Stimulated activated CD4-positive, alpha-beta T cell treated with anti-CD3 and anti-CD28 coated beads, Interleukin-4, amount 100 ng/mL, for 4 hours (primary cell): ENCODE measurements at places on chromosomes 2 and 18.

GRCh38 chr2:5125017-5125730, 567.0 kb upstream of the SOX11 start:
- no peak for DNase-seq

DNA sequence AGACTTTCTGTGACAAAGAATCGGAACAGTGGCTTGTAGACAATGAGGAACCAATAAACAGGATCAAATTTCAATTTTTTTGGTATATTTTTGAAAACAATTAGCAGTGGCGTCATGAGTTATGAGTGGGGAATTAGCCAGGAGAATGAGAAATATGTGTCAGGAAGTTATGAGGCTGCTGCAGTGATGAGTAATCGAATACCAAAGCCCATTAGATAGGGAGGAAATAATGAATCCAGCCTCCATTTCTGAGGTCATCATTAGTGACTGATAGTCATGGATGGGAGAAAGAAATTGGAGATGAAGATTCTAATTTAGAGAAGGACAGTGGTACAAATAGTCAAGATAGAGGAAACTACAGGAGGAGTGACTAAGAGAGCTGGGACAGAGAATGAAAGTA, 673.1 kb upstream of the VRK2 start:
- no peak for DNase-seq

- no peak for DNase-seq
Measured at GRCh38 chr2:151354807-151355206, 2.6 kb upstream of the TNFAIP6 start.

DNA sequence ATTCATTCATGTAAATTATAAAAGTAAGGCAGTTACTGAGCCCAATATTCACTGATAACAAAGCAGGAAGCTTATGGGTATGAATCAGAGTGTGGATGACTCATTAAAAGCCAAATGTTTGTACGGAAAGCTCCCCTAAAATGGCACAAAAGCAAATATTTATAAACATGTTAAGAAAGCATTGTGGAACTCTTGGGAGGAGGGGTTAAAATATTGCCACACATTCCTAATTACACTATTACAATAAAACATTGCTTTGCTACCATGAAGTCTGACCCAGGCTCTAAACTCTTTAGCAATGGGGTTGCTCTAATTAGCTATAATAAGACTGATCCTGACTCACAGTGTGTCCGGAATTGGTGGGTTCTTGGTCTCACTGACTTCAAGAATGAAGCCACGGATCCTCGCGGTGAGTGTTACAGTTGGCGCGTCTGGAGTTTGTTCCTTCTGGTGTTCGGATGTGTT, 110.9 kb downstream of the NAB1 start:
- DNase-seq = no peak

- no peak for DNase-seq
Measured at GRCh38 chr2:1972948-1973347, 228.6 kb upstream of the PXDN start.

GRCh38 chr2:61536180-61536571, 2.0 kb downstream of the XPO1 start:
- no peak for DNase-seq

DNA sequence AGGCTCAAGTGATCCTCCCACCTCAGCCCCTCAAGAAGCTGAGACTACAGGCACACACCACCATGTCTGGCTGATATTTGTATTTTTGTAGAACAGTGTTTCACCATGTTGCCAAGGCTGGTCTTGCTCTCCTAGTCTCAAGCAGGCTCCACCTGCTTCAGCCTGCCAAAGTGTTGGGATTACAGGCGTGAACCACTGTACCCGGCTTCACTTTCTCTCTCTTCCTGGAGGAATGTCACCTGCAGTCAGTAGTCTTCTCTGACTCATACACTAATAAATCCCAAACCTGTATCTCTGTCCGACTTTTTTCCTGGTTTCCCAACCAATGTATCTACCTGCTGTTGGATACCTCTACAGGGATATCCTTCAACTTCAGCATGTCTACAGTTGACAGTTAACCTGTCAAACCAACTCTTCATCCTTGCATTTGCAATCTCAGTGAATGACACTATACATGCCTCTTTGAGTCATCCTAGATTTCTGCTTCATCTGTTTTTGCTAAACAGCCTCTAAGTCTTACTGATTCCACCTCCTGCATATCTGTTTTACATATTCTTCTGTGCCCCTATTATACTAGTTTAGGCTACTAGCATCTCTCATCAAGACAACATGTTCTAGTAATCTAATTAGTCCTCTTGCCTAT, 54.5 kb downstream of the RBBP8 start:
- no peak for DNase-seq

GRCh38 chr2:117470311-117471095, 344.0 kb upstream of the DDX18 start:
- no peak for DNase-seq

GRCh38 chr2:227834423-227834822, 20.8 kb downstream of the CCL20 start:
- no peak for DNase-seq

GRCh38 chr2:75253526-75253925, 54.2 kb upstream of the TACR1 start:
- no peak for DNase-seq

GRCh38 chr2:17864676-17865075, 13.8 kb upstream of the KCNS3 start:
- DNase-seq = no peak

DNA sequence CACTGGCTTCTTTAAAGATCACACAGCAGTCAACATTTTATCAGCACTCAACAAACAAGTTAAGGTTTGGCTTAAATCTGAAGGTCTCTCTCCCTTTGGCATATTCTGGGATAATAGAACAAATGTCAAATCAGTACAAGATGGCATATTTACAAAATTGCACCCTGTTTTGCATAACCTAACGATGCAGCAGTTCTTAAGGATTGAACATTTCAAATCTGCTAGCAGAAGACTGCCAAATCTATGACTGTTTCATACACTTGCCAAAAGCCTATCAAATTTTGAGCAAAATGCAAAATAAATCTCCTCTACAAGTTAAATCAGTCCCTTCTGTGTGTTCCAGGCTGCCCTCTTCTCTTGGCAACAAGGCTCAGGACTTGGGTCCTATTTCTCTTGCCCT, 73.6 kb downstream of the DPP4 start:
- DNase-seq = no peak

DNA sequence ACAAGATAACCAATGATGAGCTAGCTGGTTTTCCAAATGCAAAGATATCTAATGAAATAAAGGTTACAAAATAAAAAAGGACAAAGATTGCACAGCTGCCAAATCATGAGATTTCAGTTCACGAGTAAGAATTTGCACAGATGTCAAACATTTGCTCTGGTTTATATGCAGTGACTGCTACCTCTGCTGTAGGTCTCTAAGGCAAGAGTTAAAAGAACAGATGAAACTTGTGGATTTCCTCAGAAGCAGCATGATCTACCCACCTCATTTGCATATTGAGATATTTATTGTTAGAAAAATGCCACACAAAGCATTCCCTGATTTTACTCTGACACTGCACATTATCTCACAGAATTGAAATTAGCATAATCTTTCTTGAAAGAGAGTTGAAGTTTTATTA, 763.2 kb upstream of the ZEB2 start:
- no peak for DNase-seq

GRCh38 chr2:145744541-145745386, 1224.8 kb upstream of the ZEB2 start:
- DNase-seq = no peak

- no peak for DNase-seq
Measured at GRCh38 chr2:130749078-130749477, 6.3 kb upstream of the AMER3 start.

DNA sequence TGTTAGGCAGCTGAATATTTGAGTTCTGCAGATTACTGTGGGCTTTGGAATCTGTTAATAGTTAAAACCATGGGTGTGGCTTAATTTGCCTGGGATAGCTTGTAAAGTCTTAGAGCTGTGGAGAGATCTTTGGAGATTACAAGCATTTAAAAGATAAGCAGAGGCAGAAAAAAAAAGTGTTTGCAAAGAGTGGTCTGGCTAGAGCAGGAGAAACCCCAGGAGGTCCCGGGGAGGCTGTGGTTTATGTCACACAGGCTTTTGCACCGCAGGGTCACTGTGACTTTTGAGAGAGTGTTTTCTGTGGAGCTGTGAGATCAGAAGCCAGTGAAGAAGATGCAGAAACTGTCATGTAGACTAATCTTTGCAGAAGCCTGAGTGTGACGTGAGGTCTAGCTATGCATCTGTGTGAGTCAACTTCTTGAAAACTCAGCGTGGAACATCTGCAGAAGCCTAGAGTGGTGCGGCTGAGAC, 49.0 kb downstream of the SETBP1 start:
- no peak for DNase-seq

DNA sequence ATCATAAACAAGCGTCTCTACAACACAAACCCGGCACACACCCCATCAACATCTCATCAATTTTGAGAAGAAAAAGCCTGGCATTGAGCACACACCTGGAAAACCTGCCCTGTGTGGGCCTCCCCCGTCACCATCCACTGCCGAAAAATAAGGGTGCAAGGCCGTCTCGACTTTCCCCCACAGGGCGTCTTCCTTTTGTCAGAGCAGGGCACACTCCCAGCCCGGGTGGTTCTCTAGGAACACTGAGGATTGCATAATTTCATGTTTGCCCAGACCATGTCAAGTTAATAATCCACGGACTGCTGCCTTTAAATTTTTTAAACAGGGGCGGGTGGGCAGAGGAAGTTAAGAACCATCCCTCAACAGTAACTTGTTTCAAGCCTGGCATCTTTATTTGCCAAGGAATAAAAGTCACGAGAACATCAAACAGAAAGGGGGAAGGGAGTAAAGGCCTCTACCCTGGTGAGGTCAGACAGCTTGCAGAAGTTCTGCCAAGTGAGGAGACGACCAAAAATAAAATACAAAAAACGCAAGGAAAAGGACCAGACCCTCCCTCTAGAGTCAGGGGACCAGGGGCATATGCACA, 2.1 kb downstream of the TFCP2L1 start:
- no peak for DNase-seq

GRCh38 chr2:237459226-237459625, 27.8 kb upstream of the MLPH start:
- DNase-seq = no peak

- DNase-seq = no peak
Measured at GRCh38 chr2:134570676-134571075, 148.1 kb downstream of the TMEM163 start.

- DNase-seq = no peak
Measured at GRCh38 chr2:216339456-216340279, 32.6 kb downstream of the MARCHF4 start.

GRCh38 chr2:239256350-239256743, 144.5 kb downstream of the HDAC4 start:
- DNase-seq = no peak

GRCh38 chr2:239891698-239892097, 133.4 kb downstream of the NDUFA10 start:
- no peak for DNase-seq

DNA sequence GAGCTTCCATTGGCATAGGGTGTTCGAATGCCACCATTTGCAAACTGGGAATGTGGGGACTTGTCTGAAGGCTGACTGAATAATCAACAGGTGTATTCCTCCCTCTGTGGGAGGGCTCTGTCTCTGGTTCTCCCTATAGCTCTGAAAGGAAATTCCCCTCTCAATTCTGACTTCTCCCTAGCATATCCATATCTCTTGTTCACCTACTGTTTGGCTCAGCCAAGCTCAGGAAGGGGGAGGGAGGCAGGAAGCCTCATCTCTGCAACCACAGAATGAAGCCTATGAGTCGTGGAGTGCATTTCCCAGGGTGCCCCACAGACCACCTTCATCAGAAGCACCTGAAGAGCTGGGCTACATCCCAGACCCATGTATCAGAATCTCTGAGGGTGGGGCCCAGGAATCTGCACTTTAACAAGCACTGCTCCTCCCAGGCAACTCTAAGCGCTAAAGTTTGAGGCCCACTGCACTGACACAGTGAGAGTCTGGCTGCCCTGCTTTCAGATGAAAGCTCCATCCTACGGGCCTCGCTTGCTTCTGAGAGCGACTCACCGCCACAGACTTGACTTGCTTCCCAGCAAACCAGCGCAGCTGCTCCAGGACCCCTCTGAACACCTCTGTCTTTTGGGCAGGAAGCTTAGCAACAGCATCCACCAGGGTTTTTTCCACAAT, 32.0 kb downstream of the XDH start:
- no peak for DNase-seq

DNA sequence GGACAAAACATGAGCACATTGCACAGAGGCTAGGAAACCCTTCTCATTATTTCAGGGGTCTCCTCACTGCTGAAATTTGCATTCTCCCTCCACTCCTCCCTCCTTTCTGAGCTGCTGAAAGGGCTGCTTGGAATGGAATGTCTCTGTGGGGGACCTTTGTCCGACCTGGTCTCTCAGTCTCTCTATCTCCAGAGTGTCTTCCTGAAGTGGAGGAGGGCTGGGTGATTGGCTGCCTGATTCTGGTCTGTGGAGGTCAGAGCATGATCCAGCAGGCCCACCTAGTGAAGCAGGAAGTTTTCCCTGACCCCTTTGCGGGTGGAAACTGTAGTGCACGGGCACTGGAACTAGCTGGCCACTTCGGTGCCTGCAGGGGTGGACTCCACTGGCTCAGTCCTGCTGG, 560.5 kb upstream of the HS6ST1 start:
- DNase-seq = no peak

DNA sequence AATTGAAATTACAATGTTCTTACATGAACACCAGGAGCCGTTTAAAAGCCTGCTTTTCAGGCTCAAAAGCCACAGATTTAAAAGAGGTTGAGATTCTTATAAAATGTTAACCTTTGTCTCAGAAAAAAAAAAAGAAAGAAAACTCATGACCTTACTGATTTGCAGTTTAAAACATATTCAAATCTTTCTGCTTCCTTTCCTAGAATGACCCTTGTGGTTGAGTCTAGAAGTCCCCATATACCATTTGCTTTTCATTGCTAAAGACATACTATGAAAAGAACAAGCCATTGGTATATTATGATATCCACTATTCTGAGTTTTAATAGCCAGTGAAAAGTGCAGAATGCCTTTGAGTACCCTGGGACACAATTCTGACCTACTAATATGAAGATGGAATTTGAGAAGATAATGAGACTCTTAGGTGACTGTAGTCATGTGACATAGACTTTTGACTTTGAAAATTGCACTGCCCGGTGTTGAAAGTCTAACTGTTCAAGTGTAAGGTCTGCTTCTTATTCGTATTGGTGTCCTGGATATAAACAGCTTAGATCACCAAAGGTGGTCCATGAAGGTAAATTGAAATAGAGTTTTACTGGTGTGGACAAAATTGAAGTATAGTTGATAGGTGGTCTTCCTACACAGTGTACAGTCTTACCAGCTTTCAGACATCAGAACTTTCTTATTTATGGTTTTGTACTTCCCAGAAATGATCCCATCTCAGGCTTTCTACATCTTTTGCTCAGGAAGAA, 117.0 kb downstream of the DOCK10 start:
- DNase-seq = no peak
